ENCODE measurements at places on chromosomes 2 and 18.

- peak; percentile 48 for DNase-seq
Measured at GRCh38 chr18:35289727-35290093, 319 bp downstream of the ZSCAN30 start.

GRCh38 chr2:216507220-216508160 is 8.8 kb downstream of the RPL37A start:
- DNase-seq, result no peak

GRCh38 chr18:79754831-79755351 is 42.8 kb upstream of the KCNG2 start:
- DNase-seq, result no peak

GRCh38 chr18:58495634-58496033 is 133.3 kb downstream of the ALPK2 start:
- no peak for DNase-seq

- peak; percentile 9 for DNase-seq
Measured at GRCh38 chr18:58699551-58699950, 28.3 kb downstream of the MALT1 start.
